ENCODE measurements at places on chromosomes 12 and 14.

DNA sequence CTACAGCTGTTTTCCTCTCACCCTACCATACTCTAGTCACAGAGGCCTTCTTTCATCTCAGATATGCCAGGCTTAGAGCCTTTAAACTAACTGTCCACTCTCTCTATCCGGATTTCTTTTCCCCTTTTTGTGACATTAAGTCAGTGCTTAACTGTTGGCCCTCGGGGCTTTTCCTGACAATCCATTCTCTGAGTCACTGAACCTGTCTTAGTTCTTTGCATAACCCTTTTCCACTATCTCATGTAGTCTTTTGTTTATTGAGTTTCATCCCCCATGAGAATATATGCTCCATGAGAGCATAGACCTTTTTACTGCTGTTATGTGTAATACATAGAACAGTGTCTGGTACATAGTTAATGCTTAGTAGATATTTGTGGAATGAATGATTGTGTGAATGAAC, 68.7 kb downstream of the PLEKHA5 start:
- DNase-seq: no peak

DNA sequence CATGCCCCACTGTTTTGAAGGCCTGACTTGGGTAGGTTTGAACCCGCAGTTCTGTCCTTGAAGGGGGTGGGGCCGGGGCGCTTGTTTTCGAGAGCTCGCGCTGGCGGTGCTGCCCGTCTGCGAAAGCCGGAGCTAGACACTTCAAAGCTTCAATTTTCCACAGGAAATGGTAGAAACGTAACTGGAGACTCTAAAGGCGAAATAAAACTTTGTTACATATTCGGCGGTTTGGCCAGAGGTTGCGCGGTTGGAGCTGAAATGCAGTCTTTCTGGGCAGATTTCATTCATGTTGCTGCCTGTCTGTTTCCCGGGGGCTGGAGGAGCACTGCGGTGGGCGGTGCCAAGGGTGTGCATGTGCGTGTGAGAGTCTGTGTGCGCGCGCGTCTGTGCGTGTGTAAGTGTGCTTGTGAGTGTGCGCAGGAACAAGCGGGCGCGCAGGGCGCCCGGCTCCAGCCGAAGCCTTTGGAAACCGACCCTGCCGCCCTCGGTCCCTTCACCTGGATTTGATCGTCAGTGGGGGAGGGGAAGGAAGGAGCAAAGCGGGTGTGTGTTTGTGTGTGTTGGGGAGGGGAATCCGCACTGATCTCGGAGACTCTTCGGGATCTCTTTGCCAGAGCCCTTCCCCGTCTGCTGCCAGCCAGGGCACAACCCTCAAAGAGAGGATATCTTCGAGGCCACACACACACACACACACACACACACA, 227.7 kb upstream of the CRY1 start:
- DNase-seq: no peak

GRCh38 chr14:31692376-31692781, 131.2 kb downstream of the NUBPL start:
- DNase-seq: no peak

GRCh38 chr12:46825591-46826414, at the start of gene SLC38A4:
Gene SLC38A4 (minus strand): TSS chr12:46825997. CDS start chr12:46793071, 32,926 bp downstream.
- DNase-seq: no peak

DNA sequence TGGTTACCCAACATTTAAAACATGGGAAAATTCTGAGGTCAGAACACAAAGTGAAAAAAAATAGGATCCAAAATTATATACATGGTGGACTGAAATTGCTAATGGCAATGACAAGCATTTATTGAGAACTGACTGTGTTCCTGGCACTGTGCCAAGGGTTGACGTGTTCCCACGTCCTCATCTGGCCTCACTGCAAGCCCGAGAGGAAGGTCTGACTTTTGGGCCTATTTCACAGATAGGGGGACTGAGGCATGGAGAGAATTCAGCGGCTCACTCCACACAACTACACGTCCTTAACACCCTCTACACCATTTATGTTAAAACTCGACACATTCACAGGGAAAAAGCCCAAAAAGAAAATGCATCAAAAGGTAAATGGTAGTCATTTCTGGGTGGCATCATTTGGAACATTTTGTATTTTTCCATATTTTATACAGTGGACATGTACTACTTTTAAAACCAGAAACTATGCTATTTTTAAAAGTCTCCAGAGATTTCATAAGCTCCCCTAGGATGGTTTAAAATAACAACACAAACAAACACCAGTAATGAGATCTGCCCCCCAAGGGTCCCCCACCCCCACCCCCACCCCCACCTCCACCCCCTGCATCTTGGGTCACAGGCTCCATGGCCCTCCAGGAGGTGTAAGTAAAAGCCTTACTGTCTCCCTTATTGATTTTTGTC, 27.7 kb downstream of the CLMN start:
- DNase-seq: no peak

- no peak for DNase-seq
Observed at GRCh38 chr14:74983343-74983742, 19.4 kb upstream of the EIF2B2 start.

Data from NCI-H2081 treated with DMSO at 0.1 percent for 48 hours (cell line).